Stimulated activated CD4-positive, alpha-beta T cell treated with anti-CD3 and anti-CD28 coated beads, Interleukin-15, amount 100 ng/mL, for 1 hour (primary cell): ENCODE measurements at places on chromosomes 6 and 20.

GRCh38 chr20:49868538-49868937 lies 46.8 kb downstream of the SPATA2 start:
- no peak for DNase-seq

- DNase-seq, result no peak
Observed at GRCh38 chr20:55200317-55200716, 724.9 kb downstream of the DOK5 start.

DNA sequence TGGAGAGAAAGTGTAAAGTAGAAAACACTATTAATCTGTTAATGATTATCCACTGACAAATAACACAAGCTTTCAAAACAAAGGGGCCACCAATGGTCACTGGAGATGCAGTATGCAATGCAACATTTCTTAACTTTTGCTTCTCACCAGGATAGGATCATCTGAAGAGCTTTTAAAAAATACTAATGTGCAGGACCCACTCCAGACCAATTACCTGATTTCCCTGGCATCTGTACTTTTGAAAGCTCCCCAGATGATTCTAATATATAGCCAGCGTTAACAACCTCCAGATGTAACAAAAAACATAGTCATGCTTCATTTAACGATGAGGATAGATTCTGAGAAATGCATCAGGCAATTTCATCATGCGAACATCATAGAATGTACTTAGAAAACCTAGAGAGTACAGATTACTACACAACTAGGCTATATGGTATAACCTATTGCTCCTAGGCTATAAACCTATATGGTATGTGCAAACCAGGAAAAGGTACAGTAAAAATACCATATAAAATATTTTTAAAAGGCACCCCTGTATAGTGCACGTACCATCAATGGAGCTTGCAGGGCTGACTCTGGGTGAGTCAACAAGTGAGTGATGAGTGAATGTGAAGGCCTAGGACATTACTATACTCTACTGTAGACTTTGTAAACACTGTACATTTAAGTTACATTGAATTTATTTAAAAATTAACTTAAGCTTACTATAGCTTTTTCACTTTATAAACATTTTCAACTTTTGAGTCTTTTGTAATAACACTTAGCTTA lies 69.2 kb downstream of the ATG5 start:
- DNase-seq, result no peak

DNA sequence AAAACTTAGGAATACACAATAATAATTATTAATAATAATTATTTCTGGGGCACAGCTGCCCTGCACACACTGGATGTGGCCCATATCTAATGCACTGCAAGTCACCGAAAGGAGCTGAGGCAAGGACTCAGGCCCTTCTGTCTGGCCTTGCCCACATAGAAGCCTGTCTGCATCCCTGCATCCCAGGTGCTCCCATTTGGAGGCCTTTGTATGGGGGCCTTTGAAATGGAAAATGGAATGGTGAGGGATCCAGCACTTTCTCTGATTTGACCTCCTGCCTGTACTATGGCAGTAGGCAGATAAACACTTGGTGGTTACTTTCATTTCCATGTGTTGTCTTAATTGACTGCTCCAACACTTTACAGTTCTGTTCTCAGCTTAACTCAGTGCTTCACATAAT lies 75.7 kb upstream of the PTCHD4 start:
- no peak for DNase-seq

- no peak for DNase-seq
Observed at GRCh38 chr6:147088861-147089260, 115.4 kb upstream of the STXBP5 start.

- no peak for DNase-seq
Observed at GRCh38 chr20:44324343-44324742, 12.5 kb upstream of the R3HDML start.

GRCh38 chr20:35901678-35902544 lies 52.4 kb downstream of the SCAND1 start:
- DNase-seq, result no peak

DNA sequence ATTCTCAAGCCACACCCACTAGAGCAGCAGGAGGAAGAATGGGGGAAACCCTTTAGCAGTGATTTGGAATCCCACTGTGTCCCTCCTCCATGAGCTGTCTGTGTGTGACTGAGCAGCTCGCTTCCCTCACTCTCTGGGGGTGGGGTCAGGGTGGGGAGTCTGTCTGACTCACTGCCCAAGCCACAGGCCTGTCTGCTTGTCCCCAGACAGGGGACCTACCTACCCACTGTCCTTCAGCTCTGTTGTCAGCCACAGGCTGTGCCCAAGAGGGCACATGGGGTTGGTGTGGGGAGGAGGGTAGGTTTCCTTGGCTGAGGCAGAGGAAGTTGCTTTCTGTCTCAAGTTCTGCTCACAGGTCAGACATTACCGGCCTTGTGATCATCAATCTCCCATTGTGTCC lies 127.0 kb downstream of the MAFB start:
- DNase-seq, result no peak
